ENCODE measurements at places on chromosomes 4 and X.

- DNase-seq, result no peak
Observed at GRCh38 chr4:78565971-78566372, 14.4 kb downstream of the ANXA3 start.

GRCh38 chrX:129593137-129593536 is 53.1 kb downstream of the OCRL start:
- DNase-seq, result peak; percentile 68

- no peak for DNase-seq
Observed at GRCh38 chr4:79141530-79141929, 184.3 kb downstream of the NAA11 start.

GRCh38 chrX:84737471-84737871 is 235.2 kb upstream of the HDX start:
- DNase-seq, result no peak

GRCh38 chrX:115535844-115536243 is 25.1 kb upstream of the PLS3 start:
- DNase-seq, result no peak

GRCh38 chr4:8675383-8675782 is 82.8 kb downstream of the CPZ start:
- DNase-seq, result no peak

DNA sequence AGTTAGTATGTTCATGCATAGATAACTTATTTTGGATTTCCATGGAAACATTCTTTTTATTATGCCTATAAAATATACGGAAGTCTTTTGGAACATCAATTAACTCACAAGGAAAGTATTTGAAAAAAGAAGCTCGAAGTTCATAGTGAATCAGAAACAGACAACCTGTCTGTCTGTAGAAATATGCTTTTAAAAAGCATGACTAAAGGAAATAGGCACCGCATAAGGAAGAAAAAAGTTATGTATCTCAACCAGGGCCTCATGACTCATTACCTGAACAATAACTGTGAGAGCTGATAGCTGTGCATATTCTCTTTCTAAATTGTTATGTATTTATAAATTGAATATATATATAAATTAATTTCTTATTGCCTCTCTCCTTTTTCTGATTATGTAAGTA is 324.1 kb downstream of the TLL1 start:
- no peak for DNase-seq

GRCh38 chr4:100841911-100842310 is 324.1 kb upstream of the EMCN start:
- no peak for DNase-seq

GRCh38 chr4:2437475-2438215 is 18.9 kb downstream of the CFAP99 start:
- no peak for DNase-seq

GRCh38 chrX:19628011-19628575 is 112.8 kb upstream of the MAP3K15 start:
- DNase-seq, result no peak

DNA sequence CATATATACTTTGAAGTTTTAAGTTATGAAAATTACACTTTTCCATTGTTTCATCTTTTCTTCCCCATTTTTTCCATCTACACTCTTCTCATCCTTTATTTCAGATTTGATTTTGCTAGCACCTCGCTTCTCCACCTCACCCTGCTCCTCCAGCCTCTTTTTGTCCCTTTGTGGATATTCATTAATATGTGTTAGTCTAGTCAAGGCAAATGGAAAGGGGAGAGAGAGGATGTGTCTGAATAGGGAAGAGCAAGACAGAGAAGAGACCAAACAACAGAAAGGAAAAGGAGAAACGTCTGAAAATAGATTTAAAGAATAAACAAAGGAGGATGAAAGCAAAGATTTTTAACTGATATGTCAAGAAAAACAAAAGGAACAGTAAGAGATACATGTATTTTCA is 24.1 kb downstream of the GPM6A start:
- no peak for DNase-seq
